ENCODE measurements at places on chromosomes 13 and 19.

DNA sequence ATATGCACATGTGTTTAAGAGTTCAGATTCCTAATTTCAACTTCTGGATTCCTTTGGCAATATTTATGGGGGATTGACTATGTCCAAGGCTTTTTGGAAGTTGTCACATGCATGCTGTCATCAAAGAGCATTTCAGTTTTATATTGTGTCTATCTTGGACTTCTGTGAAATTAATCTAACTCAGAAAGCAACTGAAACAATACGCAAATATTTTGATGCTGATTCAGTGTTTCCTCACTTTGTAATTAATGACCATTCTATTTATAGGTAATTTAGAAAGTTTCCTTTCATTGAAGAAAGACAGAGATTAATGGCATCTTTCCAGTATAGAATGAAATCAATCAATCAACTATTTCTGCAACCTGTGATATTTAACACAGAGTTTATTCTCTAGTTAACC, 550.1 kb downstream of the PCDH9 start:
- ATAC-seq = no peak

DNA sequence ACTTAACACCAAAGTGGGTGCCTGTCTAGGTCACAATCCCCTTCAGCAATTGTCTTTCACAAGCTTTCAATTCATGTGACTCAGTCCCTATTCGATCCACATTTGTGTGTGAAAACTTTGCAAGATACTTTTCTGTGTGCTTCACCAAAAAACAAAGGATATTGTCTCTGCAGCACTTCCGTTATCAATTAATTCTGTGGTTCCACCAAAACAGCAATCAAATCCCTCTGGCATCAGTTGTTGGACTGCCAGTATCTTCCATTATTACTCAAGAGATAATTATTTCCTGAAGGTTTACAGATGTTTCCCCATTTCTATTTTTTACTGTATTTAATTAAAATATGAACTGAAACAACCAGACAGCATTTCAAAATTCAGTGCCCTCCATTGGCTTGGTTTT, 481.4 kb downstream of the SUCLA2 start:
- no peak for ATAC-seq

GRCh38 chr13:42021851-42022250, 26.6 kb upstream of the DGKH start:
- ATAC-seq = no peak

DNA sequence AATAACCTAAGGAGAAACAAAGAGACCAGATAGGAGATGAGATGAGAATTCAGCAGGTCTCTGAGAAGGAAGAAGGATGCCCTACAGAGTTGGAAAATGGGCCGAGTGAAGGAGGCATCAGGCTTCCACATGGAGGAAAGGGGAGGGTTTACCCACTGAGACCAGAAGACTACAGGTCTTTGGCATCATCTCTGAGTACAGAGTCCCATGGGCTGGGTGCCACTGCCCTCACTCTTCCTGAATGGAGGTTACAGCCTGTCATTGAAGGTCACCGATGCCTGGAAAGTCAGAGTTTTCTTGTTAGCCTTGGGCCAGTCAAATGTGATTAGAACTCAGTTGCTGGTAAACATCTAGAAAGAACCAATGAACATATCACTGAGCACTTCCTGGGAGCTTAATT, 9.9 kb downstream of the ZNF302 start:
- ATAC-seq = no peak

DNA sequence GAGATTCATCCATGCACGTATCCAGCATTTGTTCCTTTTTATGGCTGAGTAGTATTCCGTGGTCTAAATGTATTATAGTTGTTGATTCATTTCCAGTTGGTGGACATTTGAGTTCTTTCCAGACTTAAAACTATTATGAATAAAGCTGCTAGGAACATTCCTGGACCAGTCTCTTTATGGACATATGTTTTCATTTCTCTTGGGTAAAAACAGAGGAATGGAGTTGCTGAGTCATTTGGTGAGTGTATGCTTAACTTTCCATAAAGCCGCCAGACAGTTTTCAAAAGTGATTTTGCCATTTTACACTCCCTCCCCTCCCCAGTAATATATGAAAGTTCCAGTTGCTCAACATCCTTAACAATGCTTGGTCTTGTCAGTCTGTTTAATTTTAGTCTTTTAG, 116.4 kb downstream of the TSHZ3 start:
- ATAC-seq = peak; percentile 91

DNA sequence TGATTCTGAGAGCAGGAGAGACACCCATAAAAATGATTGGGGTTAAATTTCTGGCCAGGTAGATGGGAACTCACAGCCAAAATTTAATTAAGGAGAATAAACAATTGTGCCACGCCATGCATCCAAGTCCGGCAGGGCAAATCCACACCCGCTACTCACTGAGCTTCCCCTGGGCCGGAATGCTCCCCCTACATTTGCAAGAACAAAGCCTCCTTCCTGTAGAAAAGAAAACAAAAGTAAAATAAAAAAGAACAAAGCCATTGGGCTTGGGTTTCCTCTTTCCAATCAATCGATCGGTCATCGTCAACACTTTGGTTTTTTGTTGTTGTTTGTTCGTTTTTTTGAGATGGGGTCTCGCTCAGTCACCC, 30.2 kb upstream of the TFDP1 start:
- ATAC-seq = no peak

DNA sequence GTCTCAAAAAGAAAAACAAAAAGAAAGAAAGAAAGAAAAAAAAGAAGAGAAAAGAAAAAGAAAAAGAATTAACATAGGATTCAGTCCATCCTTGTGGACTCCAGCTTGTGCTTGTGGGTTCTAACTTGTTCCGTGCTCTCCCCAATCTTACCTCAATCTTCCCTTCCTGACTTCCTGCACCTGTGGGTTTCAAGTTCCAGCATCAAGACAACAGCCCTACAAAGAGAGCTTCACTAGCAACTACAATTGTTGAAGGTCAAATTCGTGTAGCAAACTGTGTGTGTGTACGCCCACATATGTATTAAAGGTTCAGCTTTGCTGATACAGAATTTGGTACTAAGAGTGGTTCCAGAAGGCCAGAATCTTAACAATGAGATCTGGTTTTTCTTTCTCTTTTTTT, 25.3 kb downstream of the FXYD5 start:
- ATAC-seq = no peak

DNA sequence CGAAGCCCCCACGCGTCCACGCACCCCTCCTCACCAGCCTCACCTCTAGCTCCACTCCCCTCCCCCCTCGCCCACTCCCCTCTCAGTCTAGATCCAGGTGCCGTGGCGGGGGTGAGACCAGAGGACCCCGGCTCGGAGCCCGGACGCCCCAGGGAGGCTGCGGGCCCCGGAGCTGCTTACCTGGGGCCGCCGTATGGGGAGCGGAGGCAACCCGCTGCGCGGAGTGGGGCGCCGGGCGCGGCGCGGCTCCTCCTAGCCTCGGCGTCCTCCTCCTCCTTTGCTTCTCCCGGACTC, 353 bp downstream of the ENOX1 start:
- no peak for ATAC-seq

DNA sequence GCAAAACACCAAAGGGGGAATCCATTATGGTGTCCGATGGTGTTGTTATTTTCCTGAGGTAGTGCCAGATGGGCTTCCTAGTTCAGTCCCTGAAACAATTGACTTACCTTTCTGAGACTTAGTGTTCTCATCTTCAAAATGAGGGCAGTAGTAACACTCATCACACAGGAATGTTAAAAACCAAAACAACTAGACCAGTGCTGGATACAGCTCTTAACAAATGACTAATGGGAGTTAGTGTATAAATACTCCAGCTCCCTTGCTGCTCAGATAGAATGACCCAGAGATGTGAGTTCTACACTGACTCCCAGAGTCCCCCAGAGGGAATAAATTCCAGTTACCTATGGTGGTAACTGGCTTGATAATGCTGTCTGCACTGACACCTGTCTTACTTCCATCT, 49.9 kb downstream of the MBD3L2B start:
- ATAC-seq = no peak

- ATAC-seq = no peak
These were observed 524.7 kb downstream of the GPC5 start for GRCh38 chr13:91922969-91923592.

DNA sequence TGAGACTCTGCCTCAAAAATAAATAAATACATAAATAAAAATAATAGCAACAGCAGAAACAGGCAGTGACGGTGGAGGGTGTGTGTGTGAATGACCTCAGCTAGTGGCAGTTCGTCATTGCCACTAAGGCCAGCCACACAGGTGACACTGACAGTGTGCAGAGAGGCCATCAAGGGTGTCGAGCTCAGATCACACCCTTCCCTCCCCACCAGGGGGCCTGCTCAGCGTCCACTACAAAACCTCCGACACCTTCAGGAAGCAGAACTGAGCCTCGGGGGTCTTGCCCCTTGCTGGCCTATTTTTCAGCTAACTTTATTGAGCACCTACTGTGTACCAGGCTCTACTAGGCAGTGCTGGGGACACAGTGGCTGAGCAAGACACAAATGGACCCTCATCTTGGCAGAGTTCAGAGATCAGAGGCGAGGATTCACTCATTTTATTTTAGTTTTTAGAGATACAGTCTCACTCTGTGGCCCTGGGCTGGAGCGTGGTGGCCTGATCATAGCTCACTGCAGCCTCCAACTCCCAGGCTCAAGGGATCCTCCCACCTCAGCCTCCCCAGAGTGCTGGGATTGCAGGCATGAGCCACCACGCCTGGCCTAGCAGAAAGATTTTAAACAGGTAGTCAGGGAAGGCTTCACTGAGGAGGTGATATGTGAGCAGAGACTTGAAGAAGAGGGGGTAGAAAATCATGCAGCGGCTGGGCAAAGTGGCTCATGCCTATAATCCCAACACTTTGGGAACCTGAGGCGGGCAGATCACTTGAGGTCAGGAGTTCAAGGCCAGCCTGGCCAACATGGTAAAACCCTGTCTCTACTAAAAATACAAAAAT, 30.3 kb upstream of the SEMA6B start:
- peak; percentile 38 for ATAC-seq

DNA sequence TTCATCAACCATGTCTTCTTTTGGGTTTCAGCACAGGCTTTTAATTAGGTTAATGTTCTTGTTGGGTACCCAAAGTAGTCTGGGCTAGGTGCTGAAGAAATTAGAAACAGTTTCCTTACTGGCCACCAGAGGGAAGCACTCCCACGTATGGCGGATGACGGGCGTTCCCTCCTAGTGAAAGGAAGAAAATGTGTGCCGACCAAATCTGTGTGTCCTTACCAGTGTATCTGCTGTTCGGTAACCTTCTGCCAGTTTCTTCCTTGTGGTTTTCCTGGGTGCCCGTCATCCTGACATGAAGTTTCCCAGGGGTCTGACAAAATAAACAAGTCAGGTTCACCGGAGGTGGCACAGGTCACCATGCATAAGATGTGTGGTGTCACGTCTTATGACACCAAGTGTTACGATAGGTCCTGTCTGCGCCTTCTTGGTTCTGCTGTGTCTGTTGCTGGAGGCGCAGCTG, 6.0 kb upstream of the WDR88 start:
- ATAC-seq = peak; percentile 97

DNA sequence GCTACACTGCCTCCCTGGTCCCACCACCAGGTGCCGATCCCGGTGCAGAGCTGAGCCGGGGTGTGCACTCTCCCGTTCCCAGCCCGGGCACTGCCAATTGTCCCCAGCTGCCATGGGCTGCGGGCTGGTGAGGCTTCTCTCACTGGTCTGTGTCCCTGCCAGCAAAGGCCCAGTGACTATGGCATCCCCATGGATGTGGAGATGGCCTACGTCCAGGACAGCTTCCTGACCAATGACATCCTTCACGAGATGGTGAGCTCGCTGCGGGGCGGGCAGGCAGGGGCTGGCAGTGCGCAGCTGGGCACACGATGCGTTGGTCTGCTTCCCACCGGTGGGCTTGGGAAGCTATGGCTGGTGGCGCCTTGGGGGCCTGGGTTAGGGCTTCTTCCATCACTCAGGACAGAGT, 14.6 kb downstream of the MPND start:
- ATAC-seq = no peak

GRCh38 chr13:50584856-50585580, 258.5 kb downstream of the DLEU7 start:
- no peak for ATAC-seq

DNA sequence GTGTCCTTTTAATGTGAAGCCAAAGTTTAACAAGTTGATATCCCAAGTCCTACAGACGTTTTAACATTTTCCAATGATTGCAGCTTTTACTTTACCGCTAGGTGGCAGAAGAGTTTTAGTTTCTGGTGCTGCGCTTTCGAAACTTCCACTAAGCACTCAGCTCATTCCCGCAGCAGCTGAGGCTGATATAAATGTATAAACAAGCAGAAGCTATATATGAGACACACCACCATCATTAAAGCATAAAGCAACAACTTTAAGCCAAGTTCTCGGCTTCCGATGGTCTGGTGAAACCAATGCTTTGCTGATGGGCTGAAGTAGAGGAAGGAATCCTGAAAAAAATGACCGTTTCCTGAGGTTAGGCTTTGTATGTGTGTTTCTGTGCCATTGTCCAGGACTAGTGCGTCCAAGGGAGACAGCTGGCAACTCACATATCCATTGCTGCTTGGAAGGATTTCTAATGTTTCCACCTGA, 753.9 kb downstream of the OLFM4 start:
- peak; percentile 67 for ATAC-seq

GRCh38 chr19:57559008-57559403, 657 bp downstream of the ZNF550 start:
- ATAC-seq = peak; percentile 67

GRCh38 chr13:29934531-29935308, 84.3 kb upstream of the UBL3 start:
- ATAC-seq = no peak

DNA sequence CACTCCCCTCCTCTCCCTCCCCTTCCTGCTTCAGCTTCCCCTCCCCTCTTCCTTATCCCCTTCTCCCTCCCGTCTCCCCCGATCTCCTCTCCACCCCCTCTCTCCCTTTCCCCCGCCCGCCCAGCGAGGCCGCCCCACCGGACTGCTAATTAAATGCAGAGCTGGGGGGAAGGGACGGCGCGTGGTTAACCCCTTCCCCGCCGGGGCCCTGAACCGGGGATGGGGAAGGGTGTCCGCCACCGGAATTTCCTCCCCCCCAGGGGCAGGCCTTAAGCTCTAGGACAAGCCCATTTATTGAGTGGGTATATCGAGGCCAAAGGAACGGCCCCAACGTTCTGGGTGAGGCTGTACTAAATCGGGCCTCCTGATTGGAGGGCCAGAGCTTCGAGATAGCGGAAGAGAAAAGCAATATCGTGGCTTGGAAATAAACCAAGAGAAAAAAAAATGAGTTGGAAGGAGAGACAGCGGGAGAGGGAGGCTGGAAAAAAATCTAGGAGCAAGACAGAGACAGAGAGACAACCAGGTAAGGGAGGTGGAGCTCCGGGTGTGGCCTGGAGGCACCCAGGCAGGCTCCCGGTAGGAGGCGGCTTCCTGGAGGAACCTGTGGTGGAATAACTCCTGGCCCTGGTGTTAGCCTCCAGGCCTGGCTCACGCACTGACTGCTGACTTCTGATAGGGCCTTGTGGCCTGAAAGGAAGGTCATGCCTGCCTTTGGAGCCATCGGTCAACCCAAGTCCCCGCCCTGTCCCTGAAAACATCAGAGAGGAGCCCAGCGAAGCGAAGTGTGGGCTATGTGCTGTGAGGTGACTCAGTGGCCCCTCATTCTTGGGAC, 11.6 kb upstream of the JUND start:
- peak; percentile 59 for ATAC-seq

DNA sequence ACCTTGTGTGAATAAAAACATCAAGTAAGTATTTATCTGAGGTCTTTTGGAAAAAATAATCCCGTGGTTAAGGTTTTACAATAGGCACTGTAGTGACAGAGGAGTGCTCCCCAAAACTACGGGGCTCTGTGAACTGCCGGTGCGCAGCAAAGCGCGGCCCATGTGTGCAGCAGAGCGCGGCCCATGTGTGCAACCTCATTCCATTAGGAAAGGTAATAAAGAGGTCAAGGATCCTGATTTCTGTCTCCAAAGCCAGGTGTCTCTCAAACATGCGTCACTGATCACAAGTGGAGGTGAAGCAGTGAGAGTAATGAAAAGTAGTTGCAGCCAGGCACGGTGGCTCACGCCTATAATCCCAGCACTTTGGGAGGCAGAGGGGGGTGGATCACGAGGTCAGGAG, 58.7 kb downstream of the MRPL57 start:
- ATAC-seq = no peak

Measured in SK-N-SH treated with all-trans-retinoic acid at 6 μM for 48 hours (cell line).